ENCODE measurements at places on chromosomes 3 and 15.

DNA sequence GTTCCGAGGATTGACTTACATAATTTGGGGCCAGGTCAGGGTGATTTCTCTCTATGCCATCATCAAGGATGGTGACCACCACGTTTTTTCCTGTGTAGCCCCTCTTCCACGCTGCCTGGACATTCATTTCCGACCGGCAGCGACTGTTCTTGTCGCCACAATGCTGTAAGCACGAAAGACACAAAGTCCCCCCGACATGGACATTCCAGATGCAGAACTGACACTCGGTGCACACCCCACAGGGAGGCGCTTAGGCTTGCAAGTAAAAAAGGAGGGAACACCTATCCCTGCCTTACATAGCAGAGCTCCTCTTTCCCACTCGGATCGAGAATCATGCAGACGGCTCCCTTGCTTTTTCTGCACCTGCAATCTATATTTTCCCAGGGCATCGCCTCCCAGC is 58.2 kb downstream of the PCSK6 start:
- no peak for DNase-seq

DNA sequence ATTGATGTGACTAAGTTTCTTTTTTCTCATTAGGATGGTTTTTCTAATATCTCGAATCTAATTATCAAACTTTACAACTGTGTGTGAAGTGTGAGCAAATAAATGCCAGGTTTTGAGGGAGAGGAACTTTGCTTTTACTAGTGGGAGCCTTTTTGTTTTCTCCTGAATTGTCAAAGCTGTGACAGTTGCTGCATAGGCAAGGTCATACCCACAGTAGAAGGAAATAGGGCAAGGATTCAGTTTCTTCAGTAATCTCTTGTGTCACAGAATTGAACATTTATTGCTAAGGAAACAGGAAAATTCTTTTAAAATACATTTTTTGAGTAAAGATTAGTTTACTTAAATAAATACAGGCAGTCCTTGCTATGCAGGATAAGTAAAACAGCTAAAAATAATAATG is 19.5 kb downstream of the GMPS start:
- no peak for DNase-seq

DNA sequence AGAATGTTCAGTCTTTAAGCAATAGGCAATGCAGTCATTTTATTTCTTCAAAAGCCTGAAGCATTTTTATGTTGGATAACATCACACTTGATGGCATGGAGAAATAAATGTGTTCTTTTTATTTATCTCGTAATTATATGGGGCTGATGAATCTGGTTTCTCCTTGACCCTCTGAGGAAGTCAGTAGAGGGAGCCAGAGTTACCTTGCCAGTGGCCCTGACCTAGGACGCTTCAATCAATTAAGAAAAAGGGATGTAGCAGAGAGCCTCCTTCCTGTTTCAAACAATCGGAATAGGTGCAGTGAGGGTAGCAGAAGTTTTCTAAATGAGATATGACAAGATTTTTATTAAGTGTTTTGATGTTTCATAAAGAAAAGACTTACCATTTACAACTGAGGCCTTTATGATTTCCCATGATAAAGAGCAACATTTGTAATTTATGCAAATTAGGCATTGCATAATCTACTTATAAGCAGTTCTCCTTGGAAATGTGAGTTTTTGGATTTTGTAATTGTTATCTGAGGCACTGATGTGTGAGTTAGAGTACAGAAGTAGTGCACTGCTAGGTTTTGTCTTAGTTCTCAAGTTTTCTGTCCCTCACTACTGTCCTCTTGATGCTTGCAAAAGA is 129.1 kb downstream of the RAP2B start:
- DNase-seq: no peak

GRCh38 chr3:55790596-55791350 is 303.7 kb upstream of the WNT5A start:
- no peak for DNase-seq

GRCh38 chr3:88150371-88150770 is 612 bp downstream of the C3orf38 start:
- no peak for DNase-seq

- no peak for DNase-seq
These were observed 111.9 kb downstream of the RAP2B start for GRCh38 chr3:153273767-153274435.

DNA sequence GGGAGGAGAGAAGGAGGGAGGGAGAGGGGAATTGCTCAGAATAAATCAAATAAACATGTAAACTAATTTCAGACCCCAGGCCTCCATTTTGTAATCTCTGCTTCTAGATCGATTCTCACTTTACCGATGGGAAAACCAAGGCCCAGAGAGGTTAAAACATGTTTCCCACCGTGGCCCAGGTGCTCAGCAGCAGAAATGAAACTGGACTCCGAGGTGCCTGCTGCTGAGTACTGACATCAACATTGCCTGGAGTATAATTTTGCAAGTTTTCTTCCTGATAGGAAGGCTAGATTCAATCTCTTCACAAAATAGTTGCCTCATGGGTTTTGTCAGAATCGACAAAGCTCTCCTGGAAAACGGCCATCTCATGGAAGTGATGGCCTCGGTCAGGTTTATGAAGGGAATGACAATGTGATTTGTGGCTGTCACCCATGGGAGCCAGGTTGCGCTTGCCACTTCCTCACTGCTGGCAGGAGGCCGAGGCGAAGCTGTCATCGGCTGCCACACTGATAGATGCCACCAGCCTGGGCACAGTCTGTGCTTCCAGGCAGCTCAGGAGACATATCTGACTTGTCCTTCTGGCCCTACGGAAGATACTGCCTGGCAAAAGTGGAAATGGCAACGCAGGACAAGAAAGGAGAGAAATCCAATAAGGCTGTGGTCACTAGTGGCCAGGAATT is 133.1 kb upstream of the LRRN1 start:
- DNase-seq: no peak

- DNase-seq: no peak
These were observed 296.6 kb downstream of the SUCLG2 start for GRCh38 chr3:67357610-67358458.

GRCh38 chr3:109369510-109369909 is 32.2 kb upstream of the DPPA4 start:
- no peak for DNase-seq
